ENCODE measurements at places on chromosomes 16 and 17.
A peak's percentile ranks its signal among the peaks of the same experiment; 100 is the strongest.

DNA sequence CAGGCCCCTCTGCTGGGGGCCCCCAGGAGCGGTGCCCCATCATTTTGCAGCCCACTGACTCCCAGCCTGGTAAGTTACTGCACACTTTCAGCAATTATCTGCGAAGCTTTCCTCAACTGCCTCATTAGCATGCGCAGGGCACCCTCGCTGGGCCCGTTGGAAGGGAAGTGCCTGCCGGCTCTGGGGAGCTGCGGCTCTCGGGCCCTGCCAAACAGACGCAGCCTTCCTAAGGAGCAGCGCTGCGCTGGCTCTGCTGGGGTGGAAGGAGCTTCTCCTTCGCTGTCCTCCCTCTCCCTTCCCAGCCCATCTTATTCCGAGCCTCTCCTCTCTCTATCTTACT lies 71.0 kb downstream of the RBBP6 start:
- DNase-seq: no peak

DNA sequence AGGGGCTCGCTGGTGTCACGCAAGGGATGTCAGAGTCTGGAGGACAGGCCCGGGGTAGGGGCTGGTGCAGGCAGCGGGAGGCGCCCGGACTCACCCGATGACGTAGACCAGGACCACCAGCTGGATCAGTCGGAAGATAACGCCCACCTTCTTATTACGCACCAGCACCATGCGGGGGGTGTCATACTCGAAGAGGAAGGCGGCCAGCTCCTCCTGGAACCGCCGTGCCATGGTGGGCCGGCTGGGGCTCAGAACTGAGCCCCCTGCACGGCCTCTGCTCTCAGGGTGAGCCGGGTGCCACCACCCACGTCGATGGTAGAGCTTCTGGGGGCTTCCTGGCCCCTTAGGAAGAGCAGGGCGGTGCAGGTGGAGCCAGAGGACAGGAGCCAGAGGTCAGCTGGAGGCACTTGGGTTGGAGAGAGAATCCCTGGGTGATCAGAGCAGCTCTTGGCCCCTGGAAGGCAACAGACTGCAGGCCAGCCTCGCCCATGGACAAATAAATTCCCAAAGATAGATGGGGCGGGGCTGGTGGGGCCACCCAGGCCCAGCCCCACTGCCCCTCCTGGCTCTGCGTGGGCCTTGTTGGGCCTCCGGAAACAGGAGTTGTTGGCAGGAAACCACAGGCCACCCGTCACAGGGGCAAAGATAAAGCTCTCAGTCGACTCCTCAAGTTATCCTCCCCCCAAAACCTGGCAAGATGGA lies at the start of gene P2RX1:
Gene P2RX1, minus strand, starts transcription at position 471 of the 702 bp plus-strand sequence. Its CDS starts 240 bp downstream, at position 231.
- no peak for DNase-seq

DNA sequence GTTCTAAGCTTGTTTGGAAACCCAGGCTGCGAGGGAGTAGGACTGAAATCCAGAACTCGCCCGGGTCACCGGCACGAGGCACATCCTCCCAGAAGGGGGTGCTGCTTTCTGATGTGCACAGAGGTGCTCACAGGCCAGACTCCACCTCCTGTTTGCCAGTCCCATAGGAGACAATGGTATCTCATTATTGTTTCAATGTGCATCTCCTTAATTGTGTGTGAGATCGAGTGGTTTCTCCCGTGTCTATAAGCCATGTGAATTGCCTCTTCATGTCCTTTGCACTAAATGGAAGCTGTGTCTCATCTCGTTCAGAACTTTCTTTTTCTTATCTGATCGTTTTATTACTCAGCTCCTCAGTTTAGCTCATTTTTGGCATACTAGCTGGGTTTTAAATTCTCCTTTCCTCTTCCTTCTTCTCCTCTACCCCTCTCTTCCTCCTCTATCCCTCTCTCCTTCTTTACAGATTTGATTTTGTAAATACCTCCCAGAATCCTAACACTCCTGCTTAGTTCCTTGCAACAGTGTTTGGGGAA lies 32.1 kb upstream of the PRKCB start:
- peak; percentile 27 for DNase-seq

DNA sequence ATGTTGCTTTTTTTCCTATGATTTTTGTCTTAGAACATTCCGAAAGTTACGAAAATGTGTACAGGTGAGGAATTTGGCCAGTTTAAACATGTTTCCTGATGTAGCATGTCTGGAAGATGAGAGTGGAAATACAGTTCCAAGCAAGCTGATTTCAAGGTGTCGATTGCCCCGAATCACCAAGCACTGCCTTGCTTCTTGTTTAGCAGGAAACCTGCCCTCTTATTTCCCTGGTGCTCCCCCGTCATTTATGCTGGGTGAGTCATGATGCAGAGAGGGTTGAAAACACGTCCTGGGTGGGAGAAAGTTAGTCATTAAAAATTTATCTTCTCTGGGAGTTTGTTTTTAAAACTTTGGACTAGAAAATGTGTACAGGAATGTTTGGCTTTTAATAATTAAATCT lies 608.6 kb upstream of the EEF2KMT start:
- DNase-seq: no peak

GRCh38 chr17:61063528-61063927 lies 336.1 kb upstream of the TBX2 start:
- DNase-seq: no peak

Measured in HTR-8/SVneo (cell line).